ENCODE measurements at places on chromosomes 2 and 18.

DNA sequence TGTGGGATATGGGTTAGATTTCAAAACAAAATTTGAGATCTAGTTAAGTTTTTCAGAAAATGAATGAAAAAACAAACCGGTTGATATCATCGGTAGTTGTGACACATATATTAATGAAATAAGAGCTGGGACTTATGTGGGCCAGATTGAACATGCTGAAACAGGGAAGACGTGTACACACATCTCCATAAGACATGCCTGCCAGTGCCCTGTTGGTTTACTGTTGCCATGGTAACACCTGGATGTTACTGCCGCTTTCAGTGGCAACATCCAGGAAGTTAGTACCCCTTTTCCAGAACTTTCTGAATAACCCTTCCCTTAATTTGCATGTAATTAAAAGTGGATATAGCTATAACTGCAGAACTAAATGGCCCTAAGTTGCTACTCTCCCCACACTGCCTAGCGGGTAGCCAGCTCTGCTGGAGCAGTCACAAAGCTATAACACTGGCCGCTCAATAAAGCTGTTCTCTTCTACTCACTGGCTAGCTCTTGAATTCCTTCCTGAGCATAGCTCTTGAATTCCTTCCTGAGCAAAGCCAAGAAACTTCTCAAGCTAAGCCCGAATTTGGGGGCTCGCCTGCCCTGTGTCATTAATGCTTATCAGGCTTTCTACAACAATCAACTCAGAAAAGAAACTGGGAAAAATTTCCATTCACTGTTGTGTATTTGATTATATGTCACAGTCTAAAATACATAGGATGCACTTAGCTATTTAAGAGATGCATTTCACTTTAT, 776.3 kb upstream of the CDH7 start:
- DNase-seq = no peak

DNA sequence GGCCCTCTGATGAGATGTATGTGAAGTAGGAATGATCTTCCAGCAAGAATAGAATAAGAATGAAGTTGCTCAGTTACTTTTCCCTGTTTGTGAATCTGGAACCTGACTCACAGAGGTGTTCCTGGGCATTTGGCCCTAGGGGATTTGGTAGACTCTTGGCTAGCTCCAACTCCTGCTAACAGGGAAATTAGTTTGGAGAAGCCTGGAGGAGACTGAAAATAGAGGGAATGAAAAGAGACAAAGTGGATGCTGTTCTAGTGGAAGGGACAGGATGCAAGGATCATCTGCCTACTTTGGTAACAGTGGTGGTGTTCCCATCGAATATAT, 19.6 kb downstream of the TMEM17 start:
- no peak for DNase-seq

- no peak for DNase-seq
These were observed 91.4 kb downstream of the ACAA2 start for GRCh38 chr18:49721981-49722380.

DNA sequence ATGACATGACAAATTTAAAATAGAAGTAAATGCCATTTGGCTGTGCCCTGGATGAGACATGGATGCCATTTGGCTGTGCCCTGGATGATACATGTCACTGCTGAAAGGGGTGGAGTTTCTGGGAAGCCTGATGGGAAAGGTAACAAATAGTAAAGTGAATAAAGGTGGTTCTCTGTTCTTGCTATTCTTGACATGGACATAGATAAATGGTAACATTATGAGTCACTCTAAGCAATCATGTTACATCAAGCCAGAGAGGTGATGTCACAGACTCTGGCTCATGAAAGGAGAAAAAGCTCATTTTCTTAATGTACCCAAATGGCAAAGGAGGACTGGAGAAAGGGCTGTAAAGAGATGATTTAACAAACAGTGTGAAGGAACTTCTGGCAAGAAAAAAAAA, 86.4 kb downstream of the EML6 start:
- DNase-seq = no peak

- DNase-seq = no peak
These were observed 722.7 kb downstream of the TSN start for GRCh38 chr2:122478117-122478516.

- peak; percentile 98 for DNase-seq
These were observed at the start of gene EMX1 for GRCh38 chr2:72917138-72917876. Gene EMX1 (plus strand): TSS chr2:72917519. CDS start chr2:72917853, 334 bp downstream.

DNA sequence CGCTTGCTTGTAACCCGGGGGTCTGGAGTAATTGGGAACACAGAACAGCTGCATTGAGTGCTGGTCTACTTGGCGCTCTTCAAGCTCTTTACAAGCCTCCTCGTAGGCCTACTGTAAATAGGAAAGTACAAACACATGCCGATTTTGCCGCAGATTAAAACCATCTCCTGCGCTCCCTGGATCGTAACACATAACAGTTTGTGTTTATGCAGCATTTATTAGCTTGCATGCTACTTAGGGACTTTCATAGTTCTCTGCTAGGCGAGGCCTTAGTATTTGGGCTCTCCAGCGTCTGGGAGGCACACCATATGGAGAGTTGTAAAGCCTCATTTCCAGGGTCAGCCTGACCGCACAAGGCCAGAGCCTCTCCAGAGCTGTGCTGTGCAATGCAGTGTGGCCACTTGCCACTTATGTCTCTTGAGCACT, 84.0 kb upstream of the HAAO start:
- no peak for DNase-seq

DNA sequence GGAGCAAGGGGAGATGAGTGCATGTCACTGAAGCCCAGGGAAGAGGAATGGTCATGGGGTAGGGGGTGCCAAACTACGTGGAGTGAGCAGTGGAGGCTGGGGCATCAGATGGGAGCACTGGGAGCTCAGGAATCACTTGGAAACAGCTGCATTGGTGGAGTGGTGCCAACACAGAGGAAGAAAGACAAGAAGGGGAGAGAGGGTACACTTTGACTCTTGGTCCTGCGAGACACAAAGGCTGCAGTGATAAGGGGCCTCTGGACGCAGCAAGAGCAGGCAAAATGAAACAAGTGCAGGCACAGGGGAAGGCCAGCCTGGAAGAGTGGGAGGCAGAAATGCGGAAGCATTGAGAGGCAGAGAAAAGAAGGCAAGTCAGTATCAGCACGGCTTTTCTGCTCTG, 134.7 kb upstream of the SMIM21 start:
- no peak for DNase-seq

GRCh38 chr2:3289526-3289925, 88.1 kb downstream of the EIPR1 start:
- no peak for DNase-seq

GRCh38 chr18:40577239-40577980, 1377.6 kb upstream of the PIK3C3 start:
- DNase-seq = no peak

- no peak for DNase-seq
These were observed 279.8 kb downstream of the RBM43 start for GRCh38 chr2:150981826-150982225.

DNA sequence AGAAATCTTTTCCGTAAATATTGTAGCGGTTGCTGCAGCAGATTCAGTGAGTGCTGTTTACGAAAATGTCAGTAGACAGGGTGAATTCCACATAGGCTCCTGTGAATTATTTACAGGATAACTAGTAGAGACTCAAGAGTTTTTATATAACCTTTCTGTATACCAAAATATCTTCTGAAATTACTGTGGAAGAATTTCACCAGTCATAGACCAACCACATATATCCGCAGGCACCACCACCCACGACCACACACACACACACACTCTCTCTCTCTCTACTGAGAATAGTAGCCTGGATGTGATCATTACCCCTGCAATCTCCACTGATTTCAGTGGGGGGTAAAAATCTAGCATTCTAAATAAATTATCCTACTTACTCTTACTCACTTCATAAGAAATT, 341.8 kb downstream of the RBM43 start:
- DNase-seq = no peak

DNA sequence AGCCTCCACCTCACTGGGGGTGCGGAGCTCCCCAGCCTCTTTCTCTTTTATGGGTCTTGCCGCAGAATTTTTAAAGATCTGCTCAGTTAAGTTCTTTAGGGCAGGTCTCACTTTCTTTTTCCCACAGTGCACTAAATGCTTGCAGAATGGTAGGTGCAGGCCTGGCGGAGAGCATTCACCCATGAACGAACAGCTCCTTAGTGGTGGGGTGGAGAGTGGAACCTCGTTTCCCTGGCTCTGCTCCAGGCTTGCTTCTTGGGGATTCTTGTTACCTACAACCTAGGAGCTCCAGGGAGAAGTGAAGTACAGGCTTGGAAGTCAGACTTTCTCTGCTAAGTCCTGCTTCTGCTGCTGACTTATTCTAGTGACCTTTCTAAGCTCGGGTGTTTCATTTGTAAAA, 70.3 kb upstream of the PXDN start:
- DNase-seq = no peak

- DNase-seq = no peak
These were observed 172.5 kb downstream of the SMAD2 start for GRCh38 chr18:47758000-47758399.

GRCh38 chr18:79343567-79344207, 52.0 kb upstream of the NFATC1 start:
- DNase-seq = no peak

GRCh38 chr2:98787700-98788099, 56.8 kb upstream of the MGAT4A start:
- DNase-seq = no peak
